ENCODE measurements at places on chromosomes 11 and 22. TPM values are rescaled to one million over a fixed set of nuclear protein-coding genes. Genes with fewer than 3 reads are reported as not detected.

The LPXN gene
- total RNA-seq, result 108 TPM

The MMP11 gene
- 0.70 TPM for total RNA-seq

The GPR152 gene
- total RNA-seq, result not detected

The KCNQ1OT1 gene
- total RNA-seq, result 0.19 TPM

The TSSK2 gene
- not detected for total RNA-seq

The MS4A7 gene
- total RNA-seq, result not detected

The CNGA4 gene
- not detected for total RNA-seq

The WNT11 gene
- not detected for total RNA-seq

The CHCHD10 gene
- total RNA-seq, result 144 TPM

The YPEL4 gene
- total RNA-seq, result 0.73 TPM

The DDI1 gene
- total RNA-seq, result not detected

The PDE2A gene
- 0.29 TPM for total RNA-seq

The MACROD1 gene
- total RNA-seq, result 24.5 TPM

The KRTAP5-2 gene
- total RNA-seq, result not detected

The SLC5A1 gene
- not detected for total RNA-seq

The SYCE3 gene
- 0.87 TPM for total RNA-seq

The SH3BP1 gene
- total RNA-seq, result 102 TPM

The HTR3B gene
- total RNA-seq, result not detected

The UBQLN3 gene
- total RNA-seq, result not detected
